Central memory CD4-positive, alpha-beta T cell (primary cell): ENCODE measurements at places on chromosomes 5 and 9.
A peak's percentile ranks its signal among the peaks of the same experiment; 100 is the strongest.

GRCh38 chr5:133428072-133428660, 184.2 kb downstream of the FSTL4 start:
- DNase-seq = no peak

GRCh38 chr5:167840527-167841130, 450.8 kb upstream of the WWC1 start:
- DNase-seq = no peak

DNA sequence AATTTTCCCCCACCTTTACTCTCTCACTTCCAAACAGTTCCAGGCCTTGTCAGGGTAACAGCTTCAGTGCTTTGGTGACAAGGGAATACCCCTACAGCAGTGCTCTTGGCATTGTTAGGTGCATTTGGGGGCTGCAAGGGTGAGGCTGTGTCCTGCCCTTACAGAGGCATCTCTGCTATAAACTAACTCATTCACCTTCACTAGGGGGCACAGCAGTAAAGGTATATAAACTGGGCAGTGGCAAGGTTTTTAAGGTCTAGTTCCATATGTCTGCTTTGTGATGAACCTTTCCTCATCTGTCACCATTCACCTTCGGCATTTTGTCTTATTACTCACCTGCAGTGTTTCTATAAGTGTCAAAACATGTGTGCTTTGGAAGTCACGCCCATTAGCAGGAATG, 79.1 kb upstream of the GPR151 start:
- no peak for DNase-seq

GRCh38 chr9:18703151-18703900, 229.4 kb downstream of the ADAMTSL1 start:
- DNase-seq = no peak

- no peak for DNase-seq
Observed at GRCh38 chr5:103010168-103010567, 109.8 kb downstream of the GIN1 start.

DNA sequence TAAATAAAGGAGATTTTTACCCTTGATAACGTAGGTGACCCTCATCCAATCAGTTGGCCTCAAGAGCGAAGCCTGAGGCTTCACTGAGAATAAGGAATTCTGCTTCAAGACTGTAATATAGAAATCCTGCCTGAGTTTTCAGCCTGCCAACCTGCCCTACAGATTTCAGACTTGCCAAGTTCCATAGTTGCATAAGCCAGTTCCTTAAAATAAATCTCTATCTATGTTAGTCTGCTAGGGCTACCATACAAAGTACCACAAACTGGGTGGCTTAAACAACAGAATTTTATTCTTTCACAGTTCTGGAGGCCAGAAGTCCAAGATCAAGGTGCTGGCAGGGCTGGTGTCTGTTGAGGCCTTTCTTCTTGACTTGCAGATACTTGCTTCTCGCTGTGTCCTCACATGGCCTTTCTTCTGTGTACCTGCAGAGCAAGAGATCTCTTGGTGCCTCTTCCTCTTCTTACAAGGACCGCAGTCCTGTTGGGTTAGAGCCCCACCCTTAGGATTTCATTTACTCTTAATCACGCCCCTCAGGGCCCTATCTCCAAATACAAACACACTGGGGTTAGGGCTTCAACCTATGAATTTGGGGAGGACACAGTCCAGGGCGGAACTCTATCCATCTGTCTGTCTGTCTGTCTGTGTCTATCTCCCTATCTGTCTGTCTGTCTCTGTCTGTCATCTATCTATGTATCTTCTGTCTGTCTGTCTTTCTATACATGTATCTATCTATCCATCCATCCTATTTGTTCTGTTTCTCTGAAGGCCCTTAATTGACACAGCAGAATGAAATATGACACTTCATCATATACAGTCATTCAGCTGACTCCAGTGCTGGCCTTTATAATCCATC, 17.0 kb upstream of the CMBL start:
- DNase-seq = no peak

DNA sequence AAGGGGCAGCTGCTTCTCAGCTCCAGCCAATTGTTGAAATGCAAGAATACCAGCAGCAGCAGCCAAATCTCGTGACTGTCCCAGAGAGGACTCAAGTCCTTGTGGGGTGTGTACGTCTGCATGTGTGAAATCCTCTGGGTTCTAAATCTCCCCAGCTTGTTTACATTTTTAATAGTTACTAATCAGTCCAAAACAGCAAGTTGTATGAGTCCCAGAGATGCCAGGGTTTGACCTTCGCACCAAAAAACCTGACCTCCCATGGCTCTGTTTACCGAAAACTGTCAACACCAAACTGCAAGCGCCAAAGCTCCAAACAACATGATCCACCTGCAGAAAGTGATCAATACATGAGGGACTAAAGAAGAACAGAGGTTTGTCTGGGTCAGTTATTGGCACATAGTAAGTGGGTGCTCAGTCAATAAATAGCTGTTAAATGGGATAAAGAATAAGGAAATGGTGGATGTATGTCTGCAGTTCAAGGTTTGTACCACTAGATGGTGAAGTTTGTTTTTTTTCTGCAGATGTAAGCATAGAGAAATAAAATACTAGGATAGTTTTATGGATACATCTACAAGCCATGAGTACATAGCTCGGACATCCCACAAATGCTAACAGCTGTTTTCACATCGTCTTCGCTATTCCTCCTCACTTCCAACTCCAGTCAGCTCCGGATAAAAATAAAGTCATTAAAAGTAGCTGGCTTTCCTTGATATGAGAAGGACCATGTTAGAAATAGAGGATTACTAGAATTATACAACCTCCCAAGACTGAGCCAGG, 85.3 kb upstream of the ADRB2 start:
- DNase-seq = peak; percentile 19

DNA sequence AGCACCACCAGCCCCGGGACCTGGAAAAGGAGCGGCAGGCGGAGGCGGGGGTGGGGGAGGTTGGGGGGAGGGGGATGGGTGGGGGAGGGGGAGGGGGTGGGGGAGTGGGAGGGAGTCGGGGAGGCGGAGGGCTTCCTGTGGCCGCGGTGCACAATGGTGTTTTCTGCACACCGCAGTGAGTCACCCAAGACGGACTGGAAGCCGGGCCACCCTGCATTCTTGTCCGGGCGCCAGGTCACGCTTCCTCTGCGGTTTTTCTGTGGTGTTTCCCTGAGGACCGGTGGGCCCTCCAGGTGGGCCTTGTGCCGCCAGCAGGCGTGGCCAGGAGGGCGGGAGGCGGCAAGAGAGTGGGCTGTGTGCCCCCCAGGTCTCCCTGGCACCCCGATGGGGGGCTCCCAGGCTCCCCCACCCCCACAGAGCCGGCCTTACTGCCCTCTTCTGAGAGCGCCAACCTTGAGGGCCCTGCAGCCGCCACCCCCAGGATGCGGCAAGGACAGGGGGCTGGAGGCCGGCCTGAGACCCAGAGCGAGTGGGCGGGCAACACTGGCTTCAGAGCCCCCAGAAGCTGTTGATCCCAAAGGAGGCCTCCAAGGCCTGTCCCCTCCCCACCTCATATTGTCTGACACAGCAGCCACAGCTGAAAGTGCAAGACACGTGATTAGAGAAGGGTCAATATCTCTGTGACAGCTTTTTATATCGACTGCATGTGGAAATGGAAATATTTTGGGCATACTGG, 11.1 kb downstream of the EXD3 start:
- DNase-seq = no peak

GRCh38 chr5:15234366-15234765, 265.6 kb upstream of the FBXL7 start:
- DNase-seq = no peak

DNA sequence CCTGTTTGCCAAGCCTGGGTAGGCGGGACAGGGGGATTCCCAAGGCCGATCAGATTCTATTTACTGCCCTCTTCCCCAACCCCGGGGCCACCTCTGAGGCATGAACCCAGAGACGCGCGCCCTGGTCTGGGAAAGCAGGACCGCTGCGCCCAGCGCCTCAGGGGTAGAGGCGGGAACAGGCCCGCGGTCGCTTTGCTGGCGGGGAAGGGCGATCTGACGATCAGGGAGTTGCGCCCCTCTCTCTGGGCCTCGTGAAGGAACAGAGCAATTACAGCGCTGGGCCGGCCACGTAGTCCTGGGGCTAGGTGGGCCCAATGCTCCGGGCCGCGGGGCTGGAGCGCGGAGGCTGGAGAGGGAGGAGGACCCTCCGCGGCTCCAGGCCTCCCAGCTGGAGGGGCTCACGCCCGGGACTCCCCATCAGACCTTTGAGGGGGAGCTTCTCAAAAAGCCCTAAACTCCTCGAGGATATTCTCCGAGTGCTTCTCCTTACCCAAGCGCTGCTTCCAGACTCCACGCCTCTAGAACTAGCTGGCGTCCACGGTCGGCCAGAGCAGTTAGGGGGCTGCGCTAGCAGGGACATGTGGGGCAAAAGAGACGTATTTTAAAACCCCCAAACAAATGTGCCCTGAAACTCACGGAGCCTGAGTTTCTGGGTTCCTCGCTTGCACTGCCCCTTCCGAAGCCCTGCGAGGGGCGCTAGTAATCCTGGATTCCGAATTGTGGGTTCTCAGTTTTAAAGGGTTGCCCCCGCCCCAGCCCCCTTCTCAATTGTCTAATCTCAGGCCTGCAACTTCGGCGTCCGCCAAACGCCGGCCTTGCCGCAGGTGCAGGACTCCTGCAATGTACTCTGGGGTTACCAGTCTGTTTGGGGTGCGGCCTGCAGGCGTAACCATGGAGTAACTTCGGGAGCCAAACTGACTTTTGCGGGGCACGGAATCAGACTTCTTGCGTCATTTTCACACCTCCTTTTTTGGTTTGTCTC, 57.6 kb downstream of the TMEM174 start:
- no peak for DNase-seq

GRCh38 chr5:30932273-30933017, 261.0 kb upstream of the CDH6 start:
- DNase-seq = no peak
